ENCODE measurements at places on chromosomes 13 and 19.

DNA sequence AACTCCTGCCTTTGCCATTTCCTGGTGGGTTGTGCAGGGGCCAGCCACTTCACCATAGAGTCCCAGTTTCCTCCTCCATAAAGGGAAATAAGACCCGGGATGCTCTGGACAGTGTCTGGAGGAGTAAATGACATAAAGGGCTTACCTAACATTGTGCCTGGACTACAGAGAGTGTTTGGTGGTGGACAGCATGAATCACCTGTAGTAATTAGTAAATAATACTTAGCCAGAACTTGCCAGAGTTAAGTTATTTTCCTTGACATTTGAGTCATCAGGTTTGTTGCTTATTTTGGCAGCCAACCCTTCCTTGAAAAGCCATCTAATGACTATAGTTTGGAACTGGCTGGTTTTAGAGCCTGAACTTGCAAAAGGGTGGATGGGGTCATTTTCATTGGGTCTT is 159.2 kb downstream of the SLC7A1 start:
- DNase-seq = peak; percentile 58

DNA sequence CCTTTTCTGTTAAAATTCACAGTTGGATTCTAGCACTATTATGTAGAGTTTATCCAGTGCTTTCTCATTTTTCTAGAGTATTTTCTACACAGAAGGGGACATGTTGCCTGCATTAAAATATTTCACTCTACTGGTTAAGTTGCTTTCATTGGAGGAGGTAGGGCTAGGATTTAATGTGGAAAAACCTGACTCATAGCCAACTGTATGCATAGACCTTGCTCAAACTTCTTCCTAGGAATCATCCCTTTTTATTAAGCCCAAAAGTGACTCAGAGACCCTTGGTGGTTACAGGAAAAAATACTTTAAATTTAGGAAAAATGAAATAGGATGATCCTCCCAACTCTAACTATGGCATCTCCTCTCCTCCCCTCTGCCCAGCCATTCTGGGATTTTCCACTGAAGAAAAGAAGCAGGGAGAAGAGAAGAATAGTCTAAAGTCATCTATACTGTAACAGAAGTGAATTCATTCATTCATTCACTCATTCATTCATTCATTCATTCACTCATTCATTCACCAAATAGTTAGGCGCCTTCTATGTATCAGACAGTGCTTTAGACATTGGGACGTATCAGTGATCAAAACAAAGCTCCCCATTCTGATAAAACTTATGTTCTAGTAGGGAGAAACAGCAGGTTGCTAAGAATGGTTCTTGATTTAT is 109.0 kb upstream of the HTR2A start:
- peak; percentile 18 for DNase-seq

- DNase-seq = no peak
Observed at GRCh38 chr19:55688422-55689218, 13.6 kb downstream of the EPN1 start.

DNA sequence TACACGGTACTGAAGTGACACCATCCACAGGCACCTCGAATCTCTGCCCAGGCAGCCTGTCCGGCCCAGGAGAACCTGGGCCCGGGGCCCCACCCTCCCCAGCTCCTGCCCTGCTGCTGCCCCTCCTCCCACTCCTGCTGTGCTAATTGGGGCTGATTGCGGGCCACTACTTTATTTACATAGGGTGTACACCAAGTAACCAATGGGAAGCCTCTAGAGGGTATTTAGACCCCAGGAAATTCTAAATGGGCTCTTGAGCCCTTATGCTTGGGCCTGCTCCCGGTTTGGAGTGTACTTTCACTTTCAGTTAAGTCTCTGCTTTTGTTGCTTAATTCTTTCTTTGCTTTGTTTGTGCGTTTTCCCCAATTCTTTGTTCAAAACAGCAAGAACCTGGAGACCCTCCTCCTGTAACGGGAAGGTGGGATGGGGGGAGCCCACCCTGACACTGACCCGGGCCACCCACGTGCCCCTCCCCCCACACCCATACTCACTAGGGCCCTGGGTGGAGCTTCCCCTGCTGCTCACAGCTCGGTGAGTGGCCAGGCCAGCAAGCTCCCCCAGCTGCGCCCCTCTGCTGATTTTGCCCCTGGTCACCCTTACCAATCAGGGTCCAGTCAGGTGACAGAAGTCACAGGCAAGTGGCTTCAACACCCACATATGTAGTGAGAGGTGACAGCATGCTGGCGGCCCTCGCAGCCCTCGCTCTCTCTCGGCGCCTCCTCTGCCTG is 9.4 kb downstream of the SCGB2B2 start:
- DNase-seq = peak; percentile 40

DNA sequence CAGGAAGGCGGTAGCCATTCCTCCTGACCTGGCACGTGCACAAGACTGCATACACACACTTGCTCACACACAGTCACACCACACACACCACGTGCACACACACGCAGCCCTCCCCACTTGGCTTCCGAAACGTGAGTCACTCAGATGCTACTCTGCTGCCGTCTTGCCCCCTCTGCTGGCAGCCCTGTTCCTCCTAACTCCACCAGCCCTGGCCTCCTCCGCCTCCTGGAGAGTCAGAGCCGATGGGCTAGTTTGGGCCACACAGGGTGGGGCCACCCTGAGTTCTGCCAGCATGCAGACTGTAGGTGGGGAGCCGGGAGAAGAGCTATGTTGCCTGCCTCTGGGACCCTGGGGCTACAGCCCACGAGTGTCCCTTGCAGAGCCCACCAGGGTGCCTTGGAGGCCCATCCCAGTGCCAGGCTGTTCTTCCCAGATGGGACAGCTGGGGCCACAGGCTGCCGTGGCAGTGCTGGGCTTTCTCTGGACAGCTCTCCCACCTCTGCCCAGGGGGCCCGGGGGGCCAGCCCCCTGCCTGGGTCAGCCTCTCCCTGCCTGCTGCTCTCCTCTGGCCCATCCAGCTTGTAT is 12.1 kb downstream of the PIN1 start:
- DNase-seq = peak; percentile 95

- peak; percentile 20 for DNase-seq
Observed at GRCh38 chr19:52662631-52663030, 24.5 kb upstream of the ZNF83 start.

GRCh38 chr13:50452756-50453155 is 390.7 kb downstream of the DLEU7 start:
- DNase-seq = no peak

DNA sequence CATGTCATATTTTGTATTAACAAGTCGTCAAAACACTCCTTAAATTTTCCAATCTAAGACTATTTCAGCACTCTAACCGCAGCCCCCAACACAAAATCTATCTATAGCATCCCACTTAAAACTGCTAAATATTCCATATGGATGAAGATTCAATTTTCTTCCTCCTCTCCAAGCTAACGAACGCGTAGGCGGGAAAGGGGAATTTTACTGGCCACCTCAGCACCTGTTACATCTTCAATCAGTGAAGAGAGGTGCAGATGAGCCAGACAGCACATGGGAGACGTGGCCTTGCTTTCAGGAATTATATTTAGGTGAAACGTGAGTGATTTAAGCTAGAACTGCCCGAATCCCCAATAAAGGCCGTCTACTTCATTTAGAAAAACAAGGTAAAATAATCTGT is 1.1 kb downstream of the RBM26 start:
- DNase-seq = no peak

- DNase-seq = no peak
Observed at GRCh38 chr13:95005300-95005699, 293.0 kb upstream of the SOX21 start.

DNA sequence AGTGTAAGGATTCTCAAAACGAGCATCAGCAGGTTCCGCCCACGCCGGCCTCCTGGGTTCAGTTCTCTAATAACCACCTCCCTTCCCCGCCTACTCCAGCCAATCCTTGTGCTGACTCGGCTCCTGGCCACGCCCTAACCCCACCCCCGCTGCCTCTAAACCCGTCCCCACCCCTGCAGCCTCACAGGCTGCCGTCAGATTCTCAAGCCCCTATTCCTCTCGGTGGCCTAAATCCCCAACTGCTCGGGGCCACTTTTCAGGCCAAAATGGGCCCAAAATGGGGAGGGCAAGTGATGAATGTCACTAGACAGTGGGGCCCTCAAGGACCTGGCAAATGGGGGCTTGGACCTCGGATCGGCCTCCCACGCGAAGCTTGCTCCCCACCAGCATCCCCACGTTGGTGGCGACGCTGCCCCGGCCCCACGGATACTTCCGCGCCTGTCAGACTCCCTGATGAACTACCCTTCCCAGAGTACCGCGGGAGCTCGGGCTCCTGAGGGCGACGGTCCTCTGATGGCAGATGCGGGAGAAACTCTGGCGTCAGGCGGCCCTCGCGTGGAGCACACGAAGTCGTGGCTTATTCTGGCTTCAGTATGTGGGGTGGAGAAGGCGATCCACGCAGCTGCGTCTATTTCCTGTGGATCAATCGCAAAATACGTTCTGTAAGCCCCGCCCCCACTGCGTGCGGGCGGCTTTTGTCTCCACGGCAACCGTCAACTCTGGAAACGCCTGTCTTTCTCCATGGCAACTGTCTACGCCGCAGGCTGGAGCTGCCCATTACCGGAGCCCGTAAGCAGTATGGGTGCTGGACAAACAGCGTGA is 24.8 kb downstream of the ZNF473 start:
- peak; percentile 69 for DNase-seq

GRCh38 chr19:17618281-17618903 is 62.9 kb downstream of the COLGALT1 start:
- no peak for DNase-seq

- no peak for DNase-seq
Observed at GRCh38 chr19:11018763-11019162, 57.9 kb downstream of the SMARCA4 start.
